Effector memory CD4-positive, alpha-beta T cell (primary cell): ENCODE measurements at places on chromosomes 16 and 17.
A peak's percentile ranks its signal among the peaks of the same experiment; 100 is the strongest.

DNA sequence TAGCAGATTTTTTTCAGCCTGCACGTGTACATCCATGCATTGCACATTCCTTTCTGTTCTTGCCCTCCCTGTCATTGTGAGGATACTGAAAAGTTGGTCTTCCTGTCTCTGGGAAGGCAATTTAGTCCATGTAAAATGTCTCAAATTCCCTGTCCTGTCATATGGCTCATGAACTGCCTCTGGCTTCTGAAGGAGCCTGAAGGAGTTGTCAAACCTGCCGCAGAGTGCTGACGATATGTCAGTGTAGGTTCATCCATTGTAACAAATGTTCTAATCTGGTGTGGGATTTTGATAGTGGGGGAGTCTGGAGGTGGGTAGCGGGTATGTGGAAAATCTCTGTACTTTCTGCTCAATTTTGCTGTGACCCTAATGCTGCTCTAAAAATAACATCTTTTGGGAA, 59.6 kb downstream of the YPEL2 start:
- H3K27ac ChIP-seq: no peak overlapping the region
- no peak overlapping the region for H3K4me3 ChIP-seq
- H3K36me3 ChIP-seq: peaks cover 28% of the 10 kb centered on the region
- no peaks in the 10 kb centered on the region for H3K27me3 ChIP-seq

DNA sequence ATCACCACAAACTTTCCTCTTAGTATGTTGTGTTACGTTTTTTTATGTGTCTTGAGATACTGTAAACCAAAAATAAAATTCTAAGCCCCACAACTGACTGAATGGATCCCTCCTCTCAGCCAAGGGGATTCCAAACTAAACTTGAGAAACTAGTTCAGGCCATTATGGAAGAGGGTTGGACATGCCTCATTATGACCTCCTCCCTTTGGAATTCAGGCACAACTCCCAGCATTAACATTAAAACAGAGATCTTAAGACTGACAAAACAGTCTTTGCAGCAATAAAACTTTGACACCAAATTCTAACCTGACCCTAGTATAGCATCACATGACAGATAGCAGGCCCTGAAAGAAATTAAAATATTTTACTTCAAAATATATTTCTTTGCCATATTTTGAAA, 51.1 kb upstream of the SLC47A1 start:
- H3K27me3 ChIP-seq: no peaks in the 10 kb centered on the region
- H3K36me3 ChIP-seq: no peaks in the 10 kb centered on the region
- DNase-seq: no peak
- H3K4me1 ChIP-seq: no peaks in the 10 kb centered on the region
- no peak overlapping the region for H3K4me3 ChIP-seq

GRCh38 chr16:11668623-11669379, 546 bp downstream of the SNN start:
- DNase-seq: no peak
- no peaks in the 10 kb centered on the region for H3K36me3 ChIP-seq
- no peaks in the 10 kb centered on the region for H3K27me3 ChIP-seq
- peak overlapping the region; percentile 87 for H3K4me3 ChIP-seq
- peaks cover 59% of the 10 kb centered on the region for H3K4me1 ChIP-seq

- no peaks in the 10 kb centered on the region for H3K4me1 ChIP-seq
- DNase-seq: no peak
- no peak overlapping the region for H3K27ac ChIP-seq
- no peak overlapping the region for H3K4me3 ChIP-seq
Observed at GRCh38 chr17:2181206-2181896, 122.2 kb downstream of the SMG6 start.

DNA sequence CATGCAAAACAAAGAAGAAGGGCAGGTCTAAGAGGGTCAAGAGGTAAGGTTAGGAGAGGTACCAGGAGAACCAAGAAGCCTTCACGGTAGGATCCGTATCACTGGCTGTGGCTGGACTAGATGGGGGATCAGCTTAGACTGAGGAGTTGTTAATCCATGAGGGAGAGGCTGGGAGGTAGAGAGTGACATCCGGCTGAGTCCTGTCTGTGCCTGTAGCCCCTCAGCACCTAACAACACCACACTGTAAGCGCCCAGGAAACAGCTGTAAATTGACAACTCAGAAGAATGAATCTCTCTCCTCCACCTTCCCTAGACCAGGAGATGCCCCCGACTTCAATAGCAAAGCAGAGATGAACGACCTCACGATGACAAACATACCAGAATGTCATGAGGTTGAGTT, 199.4 kb upstream of the RPL38 start:
- no peaks in the 10 kb centered on the region for H3K36me3 ChIP-seq
- no peaks in the 10 kb centered on the region for H3K4me1 ChIP-seq
- no peaks in the 10 kb centered on the region for H3K27me3 ChIP-seq
- H3K27ac ChIP-seq: no peak overlapping the region
- no peak overlapping the region for H3K4me3 ChIP-seq
- no peak for DNase-seq

- no peak overlapping the region for H3K27ac ChIP-seq
- H3K4me3 ChIP-seq: no peak overlapping the region
- no peaks in the 10 kb centered on the region for H3K36me3 ChIP-seq
- no peaks in the 10 kb centered on the region for H3K27me3 ChIP-seq
- peaks cover 10% of the 10 kb centered on the region for H3K4me1 ChIP-seq
Observed at GRCh38 chr16:30628628-30629540, 18.7 kb upstream of the ZNF689 start.

GRCh38 chr17:55577687-55578086, 66.4 kb upstream of the SMIM36 start:
- no peaks in the 10 kb centered on the region for H3K36me3 ChIP-seq
- no peak for DNase-seq
- H3K4me3 ChIP-seq: peak overlapping the region; percentile 60
- no peaks in the 10 kb centered on the region for H3K27me3 ChIP-seq

GRCh38 chr17:6698004-6698403, 15.2 kb downstream of the SLC13A5 start:
- no peaks in the 10 kb centered on the region for H3K4me1 ChIP-seq
- H3K27ac ChIP-seq: no peak overlapping the region
- no peaks in the 10 kb centered on the region for H3K36me3 ChIP-seq
- H3K27me3 ChIP-seq: no peaks in the 10 kb centered on the region
- DNase-seq: no peak

DNA sequence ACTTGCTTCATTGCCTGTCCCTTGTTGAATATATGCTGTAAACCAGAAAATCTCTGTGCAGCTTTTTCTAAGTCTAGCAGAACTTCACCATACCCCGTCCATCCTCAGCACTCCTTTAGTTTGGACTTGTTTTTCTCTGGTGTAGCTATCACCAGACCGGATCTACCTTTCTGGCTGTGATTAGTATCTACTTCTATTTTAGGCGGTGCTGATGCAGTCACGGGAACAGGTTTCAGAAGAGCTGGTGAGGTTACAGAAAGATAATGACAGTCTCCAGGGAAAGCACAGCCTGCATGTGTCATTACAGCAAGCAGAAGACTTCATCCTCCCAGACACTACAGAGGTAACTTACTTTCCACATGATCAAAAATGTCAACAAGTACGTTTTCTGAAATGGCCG, 46.4 kb downstream of the NUP88 start:
- no peaks in the 10 kb centered on the region for H3K27me3 ChIP-seq
- peaks cover 61% of the 10 kb centered on the region for H3K36me3 ChIP-seq
- H3K4me1 ChIP-seq: no peaks in the 10 kb centered on the region
- H3K4me3 ChIP-seq: no peak overlapping the region
- no peak overlapping the region for H3K27ac ChIP-seq

- H3K27ac ChIP-seq: no peak overlapping the region
- no peaks in the 10 kb centered on the region for H3K36me3 ChIP-seq
Observed at GRCh38 chr17:56880571-56880970, 33.3 kb downstream of the TRIM25 start.

DNA sequence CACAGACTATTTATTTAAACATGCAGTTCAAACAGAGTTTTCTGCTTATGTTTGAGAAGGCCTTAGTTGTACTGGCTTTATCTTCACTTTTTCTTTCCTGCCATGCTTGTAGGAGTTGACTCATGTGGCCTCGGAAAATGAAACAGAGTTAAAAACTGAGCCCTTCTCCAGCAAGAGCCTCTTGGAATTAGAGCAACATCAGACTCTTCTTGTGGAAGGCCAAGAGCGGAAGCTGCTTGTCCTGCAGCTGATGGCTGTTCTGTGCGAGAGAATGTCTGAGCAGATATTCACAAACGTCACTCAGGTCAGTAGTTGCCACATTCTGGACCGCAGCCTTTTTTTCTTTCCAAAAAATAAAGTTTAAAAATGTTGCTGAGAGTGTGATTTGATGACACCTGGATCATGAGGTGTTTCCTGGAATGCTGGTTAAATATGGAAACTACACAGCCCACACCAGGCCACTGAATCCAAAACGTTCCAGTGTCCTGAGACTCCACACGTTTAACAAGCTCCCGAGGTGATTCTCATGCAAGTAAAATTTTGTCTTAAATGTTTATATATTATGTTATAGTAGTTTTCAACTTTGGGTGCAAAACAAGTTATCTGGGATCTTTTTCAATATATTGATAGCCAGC, 65.9 kb downstream of the TANGO6 start:
- H3K36me3 ChIP-seq: peaks cover 8% of the 10 kb centered on the region
- H3K27ac ChIP-seq: no peak overlapping the region
- DNase-seq: no peak
- no peaks in the 10 kb centered on the region for H3K27me3 ChIP-seq
- no peaks in the 10 kb centered on the region for H3K4me1 ChIP-seq
